ENCODE measurements at places on chromosomes 6 and 20.

DNA sequence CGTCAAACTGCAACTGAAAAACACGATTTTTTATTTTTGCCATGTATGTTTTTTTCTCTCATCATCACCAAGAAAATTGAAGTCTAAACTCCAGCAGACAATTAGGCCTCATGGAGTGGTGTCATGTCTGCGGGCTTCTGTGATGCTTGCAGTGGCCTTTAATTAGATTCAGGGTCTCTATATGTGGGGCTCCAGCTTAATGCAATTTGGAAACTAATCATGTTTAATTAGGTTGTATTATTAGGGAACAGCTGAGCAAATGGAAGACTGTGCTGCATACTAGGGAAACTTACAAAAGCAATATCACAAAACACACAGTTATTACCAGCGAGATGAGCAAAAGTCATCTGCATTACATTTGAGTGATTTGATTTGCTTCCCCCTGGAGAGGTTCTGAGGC, 132.9 kb upstream of the PMEPA1 start:
- no peak for DNase-seq

GRCh38 chr6:28551891-28552666, 26.4 kb downstream of the GPX5 start:
- DNase-seq: no peak

DNA sequence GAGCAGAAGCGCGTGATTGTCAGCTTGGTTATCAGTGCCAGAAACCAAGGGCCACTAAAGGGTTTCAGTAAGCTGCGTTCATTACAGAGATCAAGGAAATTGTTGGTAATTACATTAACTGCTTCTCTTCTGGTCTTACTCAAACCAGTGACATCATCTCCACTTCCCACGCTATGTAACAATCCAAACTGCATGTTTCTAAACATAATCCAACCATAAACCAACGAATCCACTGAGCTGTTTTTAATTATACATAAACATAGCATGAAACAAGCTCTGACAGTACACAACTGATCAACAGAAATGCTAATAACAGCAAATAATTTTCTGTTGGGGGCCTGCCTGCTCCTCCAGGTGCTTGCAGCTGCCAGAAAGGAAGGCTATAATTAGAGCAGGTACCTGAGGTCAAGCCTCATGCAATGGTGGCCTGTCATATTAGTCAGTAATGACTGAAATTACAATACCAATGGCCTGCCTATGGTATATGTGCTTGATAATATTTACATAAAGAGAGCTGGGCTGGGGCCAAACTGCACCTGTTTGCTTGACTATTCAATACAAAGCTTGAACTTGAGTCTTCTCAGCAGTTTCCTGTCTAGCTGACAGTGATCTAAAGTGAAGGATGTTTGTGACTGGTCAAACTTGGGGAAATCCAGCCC, 40.1 kb downstream of the ILRUN start:
- peak; percentile 70 for DNase-seq

DNA sequence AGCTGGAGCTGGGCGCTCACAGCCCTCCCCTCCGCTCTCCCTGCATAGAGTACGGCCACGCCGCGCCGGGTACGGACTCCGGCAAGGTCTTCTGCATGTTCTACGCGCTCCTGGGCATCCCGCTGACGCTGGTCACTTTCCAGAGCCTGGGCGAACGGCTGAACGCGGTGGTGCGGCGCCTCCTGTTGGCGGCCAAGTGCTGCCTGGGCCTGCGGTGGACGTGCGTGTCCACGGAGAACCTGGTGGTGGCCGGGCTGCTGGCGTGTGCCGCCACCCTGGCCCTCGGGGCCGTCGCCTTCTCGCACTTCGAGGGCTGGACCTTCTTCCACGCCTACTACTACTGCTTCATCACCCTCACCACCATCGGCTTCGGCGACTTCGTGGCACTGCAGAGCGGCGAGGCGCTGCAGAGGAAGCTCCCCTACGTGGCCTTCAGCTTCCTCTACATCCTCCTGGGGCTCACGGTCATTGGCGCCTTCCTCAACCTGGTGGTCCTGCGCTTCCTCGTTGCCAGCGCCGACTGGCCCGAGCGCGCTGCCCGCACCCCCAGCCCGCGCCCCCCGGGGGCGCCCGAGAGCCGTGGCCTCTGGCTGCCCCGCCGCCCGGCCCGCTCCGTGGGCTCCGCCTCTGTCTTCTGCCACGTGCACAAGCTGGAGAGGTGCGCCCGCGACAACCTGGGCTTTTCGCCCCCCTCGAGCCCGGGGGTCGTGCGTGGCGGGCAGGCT, 4.6 kb downstream of the KCNK15 start:
- DNase-seq: no peak

DNA sequence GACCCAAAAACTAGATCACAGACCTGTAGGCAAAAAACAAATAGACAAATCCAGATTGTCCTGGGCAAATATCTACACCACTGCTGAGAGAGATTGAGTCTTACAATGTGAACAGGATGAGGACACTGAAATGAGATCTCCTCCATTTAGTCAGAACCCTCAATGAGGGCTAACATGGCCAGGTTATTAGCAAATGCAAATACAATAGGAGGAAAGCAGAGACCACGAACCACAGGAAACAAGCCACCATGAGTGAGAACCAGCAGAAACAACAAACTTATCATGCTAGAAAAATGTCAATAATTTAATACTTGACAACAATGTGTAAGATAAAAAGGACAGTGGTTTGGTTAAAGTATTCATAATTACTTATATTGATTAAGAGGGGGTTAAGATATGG, 162.8 kb downstream of the SYNE1 start:
- DNase-seq: peak; percentile 57

Data from fibroblast of skin of right biceps (primary cell).